LHCN-M2 (cell line): ENCODE measurements at places on chromosomes 3 and 15.

DNA sequence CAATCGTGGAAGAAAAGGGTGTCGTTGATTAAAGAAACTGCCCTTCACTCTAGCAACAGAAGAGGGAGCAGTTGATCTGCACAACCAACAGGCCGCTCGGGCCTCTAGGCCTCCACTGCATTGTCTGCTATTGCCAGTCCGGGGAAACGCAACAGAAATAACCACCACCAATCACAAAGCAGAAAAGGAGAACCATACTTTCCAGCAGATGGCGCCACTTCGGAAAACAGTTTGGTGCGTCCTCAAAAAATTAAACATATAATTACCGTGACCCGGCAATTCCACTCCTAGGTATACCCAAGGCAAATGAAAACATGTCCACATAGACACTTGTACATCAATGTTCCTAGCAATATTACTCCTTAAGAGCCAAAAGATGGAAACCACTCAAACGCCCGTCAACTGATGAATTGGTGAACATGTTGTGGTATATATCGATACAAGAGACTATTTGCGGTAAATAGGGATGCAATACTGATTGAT is 154.1 kb downstream of the TJP1 start:
- peak; percentile 76 for DNase-seq

DNA sequence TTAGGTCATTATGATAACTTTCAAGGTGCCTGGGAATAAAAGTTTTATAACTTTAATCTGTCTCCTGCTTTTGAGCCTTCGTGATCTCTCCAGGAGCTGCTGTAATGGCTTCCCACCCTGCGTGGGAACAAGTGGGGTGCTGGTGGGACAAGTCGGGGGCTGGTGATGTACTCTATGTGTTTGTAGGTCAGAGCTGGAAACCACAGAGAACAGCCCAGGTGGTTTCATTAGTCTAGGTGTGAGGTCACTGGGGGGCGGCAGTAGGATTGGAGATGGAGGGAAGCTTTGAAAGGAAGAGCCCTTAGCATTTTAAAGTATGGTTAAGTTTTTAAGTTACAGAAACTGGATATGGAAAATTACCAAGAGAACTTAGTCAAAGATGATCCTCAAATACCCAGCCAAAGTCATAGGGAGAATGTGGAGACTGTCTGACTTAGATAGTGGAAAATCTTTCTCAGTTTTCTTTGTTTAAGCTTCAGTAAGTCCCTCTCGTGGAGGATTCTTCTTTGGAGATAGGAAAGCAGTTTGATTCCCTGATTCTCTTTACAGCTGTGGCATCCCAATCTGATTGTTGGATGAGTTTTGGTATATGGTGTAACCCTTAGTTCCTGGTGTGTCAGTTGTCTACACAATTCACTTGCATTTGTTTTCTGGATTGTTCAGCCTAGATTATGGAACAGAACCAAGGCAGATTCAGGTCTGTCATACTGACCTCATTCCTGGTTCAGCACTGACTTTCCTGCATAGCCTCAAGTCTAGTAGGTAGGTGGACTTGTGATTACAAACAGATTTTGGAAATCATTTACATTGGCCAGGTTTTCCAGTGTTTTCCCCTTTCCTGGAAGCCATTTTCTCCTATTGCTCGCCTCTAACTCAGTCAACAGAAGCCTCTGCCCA is 115.6 kb downstream of the FNDC3B start:
- no peak for DNase-seq

DNA sequence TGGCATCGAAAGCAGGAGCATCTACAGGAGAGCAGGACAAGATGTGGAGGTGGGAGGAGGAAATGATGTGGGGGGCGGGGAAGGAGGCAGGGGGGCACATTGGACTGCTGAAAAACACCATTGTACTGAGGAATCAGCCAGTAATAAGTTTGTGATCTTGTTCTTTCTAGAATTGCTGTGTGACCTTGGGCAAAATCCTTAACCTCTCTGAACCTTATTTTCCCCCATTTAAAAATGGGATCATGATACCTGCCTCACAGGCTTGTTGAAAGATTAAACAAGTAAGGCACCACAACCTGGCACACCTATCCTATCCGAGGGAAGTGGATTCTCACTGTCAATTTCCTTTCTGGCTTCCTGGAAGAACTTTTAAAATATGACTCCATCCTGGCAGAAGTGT is 56.9 kb upstream of the ARRDC4 start:
- DNase-seq = no peak

GRCh38 chr3:147372525-147373027 is 33.8 kb downstream of the ZIC4 start:
- no peak for DNase-seq

- DNase-seq = no peak
Observed at GRCh38 chr3:134799393-134799792, 4.3 kb downstream of the EPHB1 start.

DNA sequence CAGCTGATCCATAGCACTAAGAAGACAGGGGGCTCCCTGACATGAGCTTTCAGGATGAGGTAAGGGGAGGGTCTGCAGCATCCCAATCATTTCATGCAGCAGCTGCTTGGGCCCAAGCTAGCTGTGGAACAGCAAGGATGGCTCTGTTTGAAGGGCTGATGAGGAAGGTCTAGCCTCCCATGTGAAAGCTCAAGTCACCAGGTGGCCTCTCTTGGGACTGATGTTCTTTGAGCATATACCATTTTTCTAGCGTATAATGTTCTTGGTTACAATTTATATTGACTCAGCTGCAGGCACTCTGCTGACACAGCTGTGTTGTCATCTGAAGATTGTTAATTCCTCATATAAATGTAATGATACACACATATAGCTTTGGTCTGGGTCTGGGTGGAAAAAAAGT is 87.0 kb downstream of the CD200R1L start:
- no peak for DNase-seq

- DNase-seq = no peak
Observed at GRCh38 chr3:7407107-7407506, 546.2 kb downstream of the GRM7 start.

DNA sequence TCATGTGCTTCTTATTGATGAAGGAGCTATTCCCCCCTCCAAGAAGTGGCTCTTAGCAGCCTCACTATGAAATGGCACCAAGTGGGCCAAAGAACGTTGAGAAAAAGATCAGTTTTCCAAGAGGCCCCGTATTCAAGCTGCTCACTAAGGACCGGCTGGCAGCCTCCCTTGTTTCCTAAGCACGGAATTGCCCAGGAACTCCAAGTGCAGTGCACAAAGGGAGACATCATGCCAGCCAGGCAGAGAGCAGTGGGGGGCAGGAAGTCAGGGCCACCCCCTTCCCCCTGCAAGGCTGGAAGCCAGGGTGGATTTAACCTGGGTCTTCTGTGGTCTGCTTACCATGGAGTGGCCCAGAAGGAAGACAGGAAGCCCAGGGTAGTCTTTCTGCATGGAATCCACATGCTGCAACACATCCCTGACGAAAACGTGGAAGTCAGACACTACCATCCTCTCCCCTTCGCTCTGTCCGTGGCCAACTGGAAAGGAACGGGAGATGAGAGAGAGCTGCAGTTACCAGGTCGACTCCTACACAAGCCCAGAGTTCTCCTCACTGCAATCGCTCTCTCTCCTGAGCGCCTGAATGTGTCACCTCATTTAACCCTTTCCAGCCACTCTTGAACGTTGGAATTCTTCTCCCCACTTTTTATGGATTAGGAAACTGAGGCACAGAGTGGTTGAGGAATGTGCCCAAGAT is 49.5 kb downstream of the ABTB1 start:
- DNase-seq = no peak

DNA sequence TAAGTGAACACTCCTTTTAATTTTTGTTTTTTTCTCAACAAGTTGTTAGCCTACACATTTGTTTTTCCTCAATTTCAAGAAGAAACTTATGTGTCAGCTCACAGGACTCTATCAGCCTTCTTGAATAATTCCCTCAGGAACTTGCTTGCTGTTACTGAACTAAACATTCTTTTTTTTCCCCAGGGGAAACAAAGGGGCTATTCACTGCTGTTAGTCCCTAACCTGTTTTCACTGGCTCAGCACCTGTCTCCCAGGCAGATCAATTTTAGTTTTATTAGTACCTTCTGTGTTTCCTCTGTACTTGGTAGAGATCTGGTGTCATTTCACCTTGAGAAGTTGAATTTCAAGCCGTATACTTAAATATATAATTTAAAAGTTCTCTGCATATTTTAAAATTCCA is 644.6 kb downstream of the CADM2 start:
- no peak for DNase-seq

DNA sequence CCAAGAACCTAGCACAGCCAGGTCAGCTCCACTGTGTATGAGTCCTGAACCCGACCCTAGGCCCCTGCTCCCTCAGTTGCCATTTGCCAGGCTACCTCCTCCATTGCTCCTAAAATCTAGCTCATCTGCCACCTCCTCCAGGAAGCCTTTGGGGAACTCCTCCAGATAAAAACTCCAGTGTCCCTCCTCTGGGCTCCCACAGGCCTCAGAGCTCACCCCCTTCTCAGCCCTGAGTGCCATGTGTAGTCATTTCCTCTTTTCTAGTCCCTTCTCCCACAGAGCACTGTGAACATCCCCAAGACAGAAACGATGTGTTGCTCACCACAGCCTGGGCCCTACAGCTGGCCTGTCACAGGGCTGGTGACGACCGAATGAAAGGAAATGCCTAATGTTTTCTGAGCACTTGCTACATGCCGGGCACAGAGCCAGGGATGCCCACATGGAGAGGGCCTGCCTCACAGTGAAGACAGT is 61.0 kb downstream of the IQSEC1 start:
- peak; percentile 36 for DNase-seq

DNA sequence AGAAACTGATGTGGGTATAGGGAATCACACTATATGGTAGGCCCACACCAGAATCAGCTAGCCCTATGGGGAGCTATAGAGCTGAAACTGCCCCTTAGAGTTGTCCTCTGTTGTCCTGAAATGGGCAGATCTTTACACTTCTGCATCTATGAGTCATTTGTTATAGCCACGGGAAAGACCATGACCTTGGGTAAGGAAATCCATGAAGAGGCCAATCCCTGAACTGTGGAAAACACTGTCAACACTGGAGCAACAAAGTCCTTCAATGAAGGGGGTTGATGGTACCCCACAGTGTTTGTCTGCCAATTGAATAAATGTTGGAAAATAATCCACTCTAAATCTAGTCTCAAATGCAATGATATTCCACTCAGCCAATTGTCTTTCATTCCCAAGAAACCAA is 5.2 kb upstream of the CD200R1 start:
- peak; percentile 25 for DNase-seq

DNA sequence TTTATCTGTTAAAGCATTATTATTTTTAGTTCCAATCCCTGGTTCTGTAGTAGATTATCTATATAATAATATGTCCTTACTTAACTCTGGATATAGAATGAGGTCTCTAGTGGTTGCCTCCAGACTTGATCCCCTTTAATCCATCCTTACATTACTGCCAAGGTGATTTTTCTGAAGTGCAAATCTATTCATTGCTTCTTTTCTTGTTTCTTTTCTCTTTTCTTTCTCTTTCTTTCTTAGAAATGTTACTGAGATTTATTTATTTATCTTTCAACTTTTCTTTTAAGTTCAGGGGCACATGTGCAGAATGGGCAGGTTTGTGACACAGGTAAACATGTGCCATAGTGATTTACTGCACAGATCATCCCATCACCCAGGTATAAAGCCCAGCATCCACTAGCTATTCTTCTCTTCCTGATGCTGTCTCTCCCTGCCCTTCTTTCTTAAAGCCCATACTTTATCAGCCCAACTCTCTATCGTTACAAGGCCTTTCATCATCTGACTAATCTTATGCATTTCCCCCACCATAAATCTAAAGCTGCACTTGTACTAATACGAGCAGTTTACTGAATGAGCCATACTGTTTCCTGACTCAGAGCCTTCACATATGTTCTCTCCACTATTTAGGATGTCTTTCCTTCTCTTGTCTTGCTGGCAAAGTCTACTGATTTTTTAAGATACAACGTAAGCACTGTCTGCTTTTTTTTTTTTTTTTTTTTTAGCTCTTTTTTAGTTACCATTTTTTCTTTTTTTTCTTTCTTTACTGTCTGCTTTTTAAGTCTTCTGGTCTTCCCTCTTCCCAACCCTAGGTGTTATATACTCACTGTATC is 4.6 kb downstream of the GLCE start:
- DNase-seq = no peak

- no peak for DNase-seq
Observed at GRCh38 chr15:69727121-69727924, 274.7 kb downstream of the RPLP1 start.

- peak; percentile 20 for DNase-seq
Observed at GRCh38 chr3:33331414-33331813, 54.2 kb downstream of the FBXL2 start.
